RPMI8226 (cell line): ENCODE measurements at places on chromosomes 12 and 14.

- no peak for DNase-seq
These were observed 9.5 kb downstream of the CATSPERB start for GRCh38 chr14:91722386-91722785.

GRCh38 chr14:98916476-98916875, 355.5 kb downstream of the BCL11B start:
- DNase-seq: no peak

GRCh38 chr14:78018283-78018682, 151.9 kb upstream of the NRXN3 start:
- DNase-seq: no peak

- DNase-seq: no peak
These were observed 39.9 kb downstream of the MAX start for GRCh38 chr14:65062096-65063075.

- DNase-seq: peak; percentile 69
These were observed 22.3 kb downstream of the HDAC7 start for GRCh38 chr12:47797441-47797840.

GRCh38 chr12:70847871-70848270, 72.7 kb downstream of the PTPRR start:
- DNase-seq: no peak
